ENCODE measurements at places on chromosomes 4 and X.

DNA sequence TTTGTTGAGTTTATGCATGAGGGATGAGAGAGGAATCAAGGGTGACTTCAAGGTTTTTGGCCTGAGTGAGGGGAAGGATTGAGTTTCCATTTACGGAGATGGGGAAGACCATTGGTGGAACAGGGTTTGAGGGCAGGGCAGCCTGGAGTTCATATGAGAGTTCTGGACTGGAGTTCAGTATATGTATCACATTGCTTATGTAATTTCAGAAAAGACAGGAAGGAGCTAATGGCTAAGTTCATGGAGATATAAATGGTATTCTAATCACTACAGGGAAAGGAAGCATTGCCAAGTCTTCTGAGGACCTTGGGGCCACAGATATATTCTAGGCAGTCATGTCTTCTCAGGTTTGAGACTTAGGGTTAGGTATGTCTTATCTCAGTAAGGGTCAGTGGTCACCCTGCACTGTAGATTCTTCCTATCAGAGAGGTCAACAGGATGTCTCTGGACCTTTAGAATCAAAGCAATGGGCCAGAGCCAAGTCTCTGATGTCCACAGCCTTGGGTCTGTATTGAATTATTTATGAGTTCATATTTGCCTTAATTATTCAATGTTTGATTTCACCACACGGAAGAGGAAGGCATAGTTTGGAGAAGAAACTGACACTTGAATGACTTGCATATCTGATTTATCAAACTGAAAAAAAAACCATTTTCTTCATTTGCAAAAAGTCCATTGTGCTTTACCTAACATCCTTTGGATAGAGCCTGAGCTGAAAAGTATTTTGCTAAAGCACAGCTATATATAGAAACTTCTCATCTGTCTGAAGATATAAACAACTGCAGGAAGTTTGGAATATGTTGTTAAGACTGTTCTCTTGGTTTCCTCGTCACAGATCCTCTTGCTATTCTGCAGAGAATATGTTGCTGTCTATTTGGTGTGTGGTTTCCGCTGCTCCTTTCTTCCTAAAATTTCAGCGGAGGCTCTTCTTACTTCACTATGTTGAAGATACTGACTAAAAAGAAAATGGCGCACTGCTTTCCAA lies 139.5 kb downstream of the PDGFRA start:
- H3K27ac ChIP-seq: no peak overlapping the region
- H3K4me3 ChIP-seq: no peak overlapping the region
- no peaks in the 10 kb centered on the region for H3K4me1 ChIP-seq
- H3K27me3 ChIP-seq: no peaks in the 10 kb centered on the region
- no peaks in the 10 kb centered on the region for H3K36me3 ChIP-seq

- H3K4me3 ChIP-seq: no peak overlapping the region
- H3K27ac ChIP-seq: no peak overlapping the region
- no peak for DNase-seq
- no peaks in the 10 kb centered on the region for H3K4me1 ChIP-seq
Measured at GRCh38 chr4:173794662-173795061, 264.6 kb upstream of the HAND2 start.

GRCh38 chrX:67893931-67894330 lies 350.1 kb downstream of the AR start:
- H3K27me3 ChIP-seq: no peaks in the 10 kb centered on the region
- no peaks in the 10 kb centered on the region for H3K4me1 ChIP-seq
- H3K27ac ChIP-seq: no peak overlapping the region
- no peak overlapping the region for H3K4me3 ChIP-seq
- no peak for DNase-seq

DNA sequence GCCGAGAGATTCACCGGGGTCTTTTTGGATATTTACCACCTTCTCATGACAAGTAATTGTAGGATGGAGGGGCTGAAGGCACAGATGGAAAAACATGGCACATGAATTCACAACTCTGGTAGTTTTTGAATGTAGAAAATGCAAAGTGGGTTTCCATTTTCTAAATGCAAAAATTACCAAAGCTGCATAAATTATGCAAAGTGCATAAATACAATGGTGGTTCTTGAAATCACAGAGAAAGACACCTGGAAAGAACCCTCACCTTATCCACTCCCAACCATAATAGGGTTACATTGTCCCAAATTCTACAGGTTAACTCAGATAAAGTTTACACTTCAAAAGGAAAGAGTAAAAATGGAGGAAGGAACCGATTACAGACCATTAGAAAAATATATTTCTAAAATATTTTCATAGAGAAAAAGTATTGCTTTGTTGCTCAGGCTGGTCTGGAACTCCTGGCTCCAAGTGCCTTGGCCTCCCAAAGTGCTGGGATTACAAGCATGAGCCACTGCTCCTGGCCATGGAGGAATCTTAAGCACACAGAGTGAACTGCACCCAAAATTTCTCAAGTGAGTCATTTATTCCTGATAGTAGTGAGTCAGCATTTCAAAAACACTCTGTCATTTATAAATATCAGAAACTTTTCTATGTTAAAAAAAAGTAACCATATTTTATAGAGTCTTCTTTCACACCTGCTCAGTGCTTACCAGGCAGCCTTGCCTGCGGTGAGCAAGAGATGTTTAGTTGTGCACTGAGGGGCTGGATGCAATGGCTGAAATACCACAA lies 101.4 kb downstream of the FIP1L1 start:
- H3K27ac ChIP-seq: no peak overlapping the region
- H3K4me1 ChIP-seq: no peaks in the 10 kb centered on the region
- H3K4me3 ChIP-seq: no peak overlapping the region

- H3K27ac ChIP-seq: no peak overlapping the region
- H3K4me1 ChIP-seq: no peaks in the 10 kb centered on the region
- no peaks in the 10 kb centered on the region for H3K36me3 ChIP-seq
Measured at GRCh38 chr4:106426069-106426468, 57.5 kb upstream of the GIMD1 start.

DNA sequence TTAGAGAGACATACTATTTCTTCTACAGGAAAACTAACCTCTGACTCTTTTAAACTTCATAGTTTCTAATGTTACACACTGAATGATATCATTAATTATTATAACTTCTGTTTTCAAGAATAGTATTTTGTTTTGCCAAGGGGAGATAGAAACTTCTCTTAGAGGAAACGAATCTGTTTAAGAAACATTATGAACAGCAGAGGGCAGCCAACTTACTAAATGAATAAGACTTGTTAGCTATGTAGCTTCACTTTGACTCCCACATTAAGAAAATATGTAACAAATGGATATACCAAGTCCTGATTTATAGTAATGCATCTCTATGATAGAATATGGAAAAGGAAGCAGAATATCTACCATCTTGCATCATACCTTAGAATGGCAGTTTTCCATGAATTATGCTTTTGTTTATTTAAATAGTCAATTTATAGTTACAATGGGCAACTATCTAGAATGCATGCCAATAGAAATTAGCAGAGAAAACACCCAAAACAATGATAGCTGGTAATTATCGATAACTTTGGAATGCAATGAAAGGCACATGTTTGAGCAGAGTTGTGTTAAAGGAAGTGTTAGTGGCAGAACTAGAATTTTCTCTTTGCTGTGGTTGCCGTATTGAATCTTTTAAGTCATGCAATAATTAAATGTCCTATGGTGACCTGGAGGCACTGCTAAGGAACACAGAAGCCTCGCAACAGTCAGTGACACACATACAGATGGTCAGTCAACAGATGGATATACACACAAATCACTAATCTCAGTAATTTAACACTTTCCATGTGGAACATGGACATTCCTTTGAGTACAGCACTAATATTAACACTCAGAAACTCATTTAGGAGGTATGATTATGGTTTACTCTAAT lies 105.7 kb upstream of the PDLIM3 start:
- no peak overlapping the region for H3K4me3 ChIP-seq
- peak; percentile 12 for DNase-seq
- H3K27me3 ChIP-seq: peaks cover 3% of the 10 kb centered on the region

GRCh38 chr4:61400439-61401038 lies 200.4 kb downstream of the ADGRL3 start:
- no peaks in the 10 kb centered on the region for H3K4me1 ChIP-seq
- DNase-seq: no peak
- H3K36me3 ChIP-seq: no peaks in the 10 kb centered on the region

- H3K27me3 ChIP-seq: no peaks in the 10 kb centered on the region
- H3K4me1 ChIP-seq: no peaks in the 10 kb centered on the region
- H3K4me3 ChIP-seq: no peak overlapping the region
- no peak overlapping the region for H3K27ac ChIP-seq
Measured at GRCh38 chrX:133461231-133461630, 45.9 kb upstream of the GPC4 start.

Data from GM12878 (cell line).